ENCODE measurements at places on chromosomes 7 and 10.

GRCh38 chr7:6258440-6259182 lies 13.8 kb downstream of the CYTH3 start:
- no peak overlapping the region for H3K4me3 ChIP-seq
- H3K27ac ChIP-seq: no peak overlapping the region
- DNase-seq: no peak
- H3K27me3 ChIP-seq: no peaks in the 10 kb centered on the region
- no peaks in the 10 kb centered on the region for H3K36me3 ChIP-seq

DNA sequence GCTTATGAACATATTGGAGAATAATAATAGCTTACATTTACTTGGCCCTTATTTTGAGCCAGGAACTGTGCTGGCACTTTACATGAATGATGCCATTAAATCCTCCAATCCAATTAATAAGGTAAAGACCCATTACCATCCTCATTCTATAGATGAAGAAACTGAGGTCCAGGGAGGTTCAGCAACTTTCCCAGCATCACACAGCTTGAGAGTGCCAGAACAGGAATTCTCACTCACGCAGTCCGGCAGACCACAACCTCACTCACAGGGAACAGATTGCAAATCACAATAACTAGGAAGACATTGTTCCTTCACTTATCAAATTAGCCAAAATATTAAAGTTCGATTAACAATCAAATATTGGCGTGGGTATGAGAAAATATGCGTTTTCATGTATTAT lies 18.3 kb downstream of the GPRIN2 start:
- peaks cover 19% of the 10 kb centered on the region for H3K4me1 ChIP-seq
- DNase-seq: no peak
- H3K27me3 ChIP-seq: no peaks in the 10 kb centered on the region
- H3K27ac ChIP-seq: no peak overlapping the region
- H3K36me3 ChIP-seq: no peaks in the 10 kb centered on the region

DNA sequence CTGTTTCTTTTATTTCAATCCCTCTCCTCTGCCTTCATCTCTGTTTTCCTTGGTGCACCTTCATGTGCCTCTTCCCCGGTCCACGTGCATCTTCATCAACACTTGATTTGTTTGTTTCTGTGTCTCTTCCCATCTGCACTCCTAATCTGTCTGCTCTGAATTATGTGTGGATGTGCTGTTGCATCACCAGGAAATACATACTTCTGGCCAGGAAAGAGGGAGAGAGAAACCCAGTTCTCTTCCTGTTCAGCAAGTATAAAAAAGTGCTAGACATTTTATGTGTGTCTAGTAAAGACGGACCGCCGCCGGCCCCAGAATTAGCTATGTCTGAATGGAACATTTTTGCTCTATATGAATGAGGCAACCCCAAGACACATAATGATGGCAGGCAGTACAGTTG lies 93.8 kb downstream of the CALD1 start:
- H3K4me1 ChIP-seq: no peaks in the 10 kb centered on the region
- H3K4me3 ChIP-seq: no peak overlapping the region
- H3K36me3 ChIP-seq: no peaks in the 10 kb centered on the region

- H3K4me1 ChIP-seq: no peaks in the 10 kb centered on the region
- H3K4me3 ChIP-seq: no peak overlapping the region
- H3K27me3 ChIP-seq: no peaks in the 10 kb centered on the region
- H3K27ac ChIP-seq: no peak overlapping the region
- no peak for DNase-seq
Observed at GRCh38 chr7:138565451-138566114, 105.5 kb downstream of the TRIM24 start.

DNA sequence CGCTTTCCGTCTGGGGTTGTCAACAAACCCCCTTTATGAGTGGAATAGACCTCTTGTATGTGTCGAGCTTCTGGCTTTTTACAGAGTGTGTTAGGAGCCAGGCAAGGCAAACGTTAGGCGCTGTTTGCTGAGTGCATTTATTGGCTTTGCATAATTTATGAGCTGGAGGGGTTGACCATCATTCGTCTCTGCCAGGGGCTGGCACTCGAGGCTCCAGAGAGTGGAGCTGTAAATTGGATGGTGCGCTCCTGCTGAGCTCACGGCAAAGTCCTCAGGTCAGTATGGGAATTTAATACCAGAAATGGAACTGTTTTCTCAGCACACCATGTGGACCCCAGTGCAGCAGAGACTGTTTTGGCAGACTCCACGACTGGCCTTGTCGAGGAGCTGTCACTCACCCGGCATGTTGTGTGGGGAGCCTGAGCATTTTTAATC lies 699.4 kb upstream of the GALNT17 start:
- H3K27ac ChIP-seq: no peak overlapping the region
- DNase-seq: no peak
- no peaks in the 10 kb centered on the region for H3K36me3 ChIP-seq
- peaks cover 6% of the 10 kb centered on the region for H3K4me1 ChIP-seq

DNA sequence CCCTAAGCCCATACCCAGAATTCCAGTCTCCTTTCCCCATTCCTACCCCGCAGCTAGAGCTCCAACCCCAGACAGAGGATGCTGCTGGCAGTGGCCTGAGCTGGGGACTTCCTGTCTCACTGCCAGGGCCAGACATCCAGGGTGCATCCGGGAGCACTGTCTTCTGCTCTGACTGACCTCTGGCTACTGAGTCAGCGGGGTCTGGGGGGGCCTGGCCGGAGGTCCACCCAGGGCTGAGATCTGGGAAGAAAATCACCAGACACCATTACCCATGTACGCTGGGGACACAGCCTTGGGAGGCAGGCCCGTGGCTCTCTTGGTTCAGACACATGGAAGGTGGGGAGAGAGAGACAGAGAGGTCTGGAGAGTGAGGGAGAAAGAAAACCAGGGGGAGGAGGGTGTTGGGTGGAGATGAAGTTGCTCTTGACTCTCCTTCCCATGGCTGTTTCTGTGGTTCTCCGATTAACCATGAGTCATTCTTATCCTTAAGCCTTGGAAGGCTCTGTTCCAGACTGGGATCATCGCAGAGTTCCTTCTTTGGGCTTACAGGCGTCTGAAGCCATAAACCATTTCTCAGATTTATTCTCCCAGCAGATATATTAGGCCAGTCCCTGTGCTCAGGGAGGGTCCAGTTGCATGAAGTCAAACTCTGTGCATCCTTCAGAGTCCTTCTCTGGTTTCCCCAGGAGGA lies 23.6 kb downstream of the TSPAN15 start:
- H3K4me1 ChIP-seq: no peaks in the 10 kb centered on the region
- H3K36me3 ChIP-seq: no peaks in the 10 kb centered on the region
- DNase-seq: no peak
- H3K27ac ChIP-seq: no peak overlapping the region

DNA sequence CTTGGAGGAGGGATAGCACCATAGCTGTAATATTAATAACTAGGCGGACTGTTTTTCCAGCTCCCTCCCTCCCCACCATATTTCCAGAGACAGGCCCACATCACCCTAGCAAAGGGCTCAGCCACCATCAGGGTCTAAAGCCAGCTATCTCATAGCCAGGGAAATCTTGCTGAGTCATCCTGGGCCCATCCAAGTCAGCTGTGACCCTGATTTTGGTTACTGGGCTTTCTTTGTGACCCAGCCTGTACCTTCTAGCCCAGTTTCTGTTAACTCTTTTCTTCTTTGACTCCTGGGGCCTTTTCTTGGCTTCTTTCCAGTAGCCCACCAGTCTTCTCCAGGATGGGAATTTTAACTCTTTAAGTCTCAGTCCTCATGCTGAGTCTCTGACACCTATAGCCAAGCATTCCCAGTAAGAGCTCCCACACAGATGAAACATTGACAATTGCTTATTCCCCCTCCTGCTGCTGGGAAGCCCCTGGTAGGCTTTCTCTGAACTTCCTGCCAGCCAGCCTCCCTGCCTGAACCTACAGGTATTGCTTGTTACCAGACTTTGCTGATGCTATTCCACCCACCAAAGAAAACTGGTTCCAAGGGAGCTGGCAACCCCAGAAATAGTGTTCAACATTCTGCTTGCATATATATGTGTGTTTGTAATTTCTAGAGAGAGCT lies 34.8 kb upstream of the ADO start:
- DNase-seq: no peak
- peaks cover 1% of the 10 kb centered on the region for H3K4me1 ChIP-seq
- H3K36me3 ChIP-seq: no peaks in the 10 kb centered on the region
- H3K4me3 ChIP-seq: no peak overlapping the region

DNA sequence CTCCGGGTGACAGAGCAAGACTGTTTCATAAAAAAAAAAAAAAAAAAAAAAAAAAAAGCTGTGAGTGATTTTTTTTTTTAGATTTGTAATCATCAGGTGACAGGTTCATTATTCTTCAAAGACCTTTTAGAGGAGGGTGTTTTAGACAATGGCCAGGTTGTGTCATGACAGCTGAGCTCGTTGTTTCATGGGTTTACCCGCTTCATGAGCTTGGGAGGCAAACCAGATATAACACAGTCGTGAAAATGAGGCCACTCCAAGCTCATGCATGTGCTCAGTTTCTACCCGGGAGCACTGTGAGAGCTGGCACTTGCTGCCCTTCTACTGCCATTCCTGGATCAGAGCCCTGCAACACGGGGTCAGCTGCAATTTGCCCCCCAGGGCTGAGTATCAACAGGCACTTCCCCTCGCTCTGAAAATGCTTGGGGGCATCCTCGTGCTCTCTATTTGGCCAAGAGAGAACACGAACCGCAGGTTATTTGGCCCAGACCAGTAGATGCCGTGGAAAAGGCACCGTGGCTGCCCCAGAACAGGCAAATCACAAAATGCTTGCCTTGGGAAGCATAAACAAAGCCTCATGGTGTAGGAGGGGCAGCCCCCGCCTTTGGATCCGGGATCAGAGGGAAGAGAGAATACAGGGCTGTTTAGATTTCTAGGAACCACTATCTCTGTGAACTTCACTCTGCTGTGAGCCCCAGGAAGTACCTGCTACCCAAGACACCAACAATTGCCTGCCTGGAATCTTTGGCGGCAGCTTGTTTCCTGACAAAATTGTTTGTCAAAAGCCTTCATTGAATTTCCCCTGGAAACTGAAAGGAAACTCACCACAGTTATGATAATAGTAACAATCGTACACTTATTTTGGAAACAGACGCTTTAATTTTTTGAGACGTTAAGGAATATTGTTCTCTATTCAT lies 371.0 kb downstream of the FRMD4A start:
- H3K27ac ChIP-seq: no peak overlapping the region
- no peak for DNase-seq
- H3K27me3 ChIP-seq: no peaks in the 10 kb centered on the region
- H3K4me1 ChIP-seq: peaks cover 3% of the 10 kb centered on the region

Data from neuronal stem cell (in vitro differentiated cells).